Pancreas (tissue), 10 donors: ENCODE measurements at places on chromosomes 4 and X.
A peak's percentile ranks its signal among the peaks of the same experiment; 100 is the strongest.

- DNase-seq = no peak
Measured at GRCh38 chr4:150135134-150135772, 57.0 kb downstream of the DCLK2 start.

- DNase-seq = no peak
Measured at GRCh38 chr4:128068918-128069317, 7.8 kb downstream of the LARP1B start.

- DNase-seq = no peak
Measured at GRCh38 chr4:142358656-142359055, 487.4 kb downstream of the INPP4B start.

- DNase-seq = peak; percentile 34
Measured at GRCh38 chr4:148216866-148217814, 225.1 kb downstream of the NR3C2 start.

DNA sequence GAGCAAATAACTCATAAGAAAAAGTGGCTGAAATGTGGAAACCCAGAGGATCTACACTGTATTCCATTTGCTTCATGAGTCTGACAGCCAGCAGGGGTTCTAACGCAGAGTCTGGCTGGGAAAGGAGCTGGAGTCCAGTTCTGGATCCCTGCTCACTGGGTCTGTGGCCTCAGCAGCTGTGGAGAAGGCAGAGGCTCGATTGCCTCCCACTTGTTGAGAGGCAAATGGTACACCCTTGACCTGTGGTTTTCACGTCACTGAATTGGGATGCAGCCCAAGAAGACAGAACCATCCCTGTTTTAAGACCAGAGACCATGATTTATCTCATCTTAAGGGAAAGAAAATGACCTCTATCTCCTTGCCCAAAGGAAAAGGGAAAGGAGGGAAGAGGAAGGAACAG is 147.0 kb upstream of the NOCT start:
- no peak for DNase-seq

GRCh38 chrX:77427611-77428010 is 19.6 kb upstream of the FGF16 start:
- DNase-seq = no peak

- DNase-seq = no peak
Measured at GRCh38 chr4:81622028-81622427, 150.3 kb upstream of the RASGEF1B start.

DNA sequence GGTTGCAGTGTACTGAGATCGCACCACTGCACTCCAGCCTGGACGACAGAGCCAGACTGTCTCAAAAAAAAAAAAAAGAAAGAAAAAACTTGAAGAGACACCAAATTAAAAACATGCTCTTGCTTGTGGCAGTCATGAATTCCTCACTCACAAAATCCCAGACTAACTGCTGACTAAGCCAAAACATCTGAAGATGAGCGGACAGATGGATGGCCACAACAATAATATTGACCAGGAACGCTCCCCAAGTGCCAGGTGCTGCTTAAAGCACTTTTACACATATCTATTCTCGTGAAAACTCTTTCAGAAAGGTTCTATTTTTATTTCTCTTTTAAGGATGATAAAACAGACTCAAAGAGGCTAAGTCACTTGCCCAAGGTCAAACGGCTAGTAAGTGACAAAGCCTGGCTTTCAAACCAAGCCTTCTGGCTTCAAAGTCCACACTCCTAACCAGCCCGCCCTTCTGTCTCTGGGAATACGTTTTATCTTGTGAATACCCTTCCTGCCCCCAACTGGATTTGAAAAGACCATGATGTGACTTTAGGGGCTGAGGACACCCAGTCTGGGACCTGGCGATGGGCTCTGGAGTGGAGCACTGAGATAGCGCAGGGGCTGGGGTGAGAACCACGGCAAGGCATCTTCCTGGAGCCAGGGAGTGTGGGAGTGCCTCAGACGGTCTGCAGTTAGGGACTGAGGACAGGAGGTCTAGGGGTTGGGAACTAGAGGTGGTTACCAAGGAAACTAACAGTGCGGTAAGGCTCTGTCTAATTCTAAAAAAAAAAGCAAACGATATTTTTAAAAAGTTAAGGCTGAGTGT is 9.5 kb upstream of the CXCR3 start:
- DNase-seq = no peak

DNA sequence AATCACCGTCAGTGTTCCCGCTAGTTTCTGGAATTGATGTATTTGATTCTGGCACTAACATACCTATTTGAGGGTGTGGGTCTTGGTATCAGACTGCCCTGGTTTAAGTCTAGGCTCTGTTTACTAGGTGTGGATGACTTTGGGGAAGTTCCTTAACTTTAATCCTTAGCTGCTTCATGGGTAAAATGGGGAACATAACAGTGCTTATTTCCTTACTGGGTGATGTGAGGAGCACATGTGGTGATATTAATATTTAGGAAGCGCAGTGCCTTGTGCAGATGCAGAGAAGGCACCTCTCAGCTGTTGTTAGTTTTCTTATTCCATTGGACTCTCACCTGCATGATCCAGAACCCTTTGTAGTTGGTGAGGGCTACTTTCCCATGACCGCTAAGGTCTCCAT is 17.1 kb downstream of the RNF4 start:
- no peak for DNase-seq

DNA sequence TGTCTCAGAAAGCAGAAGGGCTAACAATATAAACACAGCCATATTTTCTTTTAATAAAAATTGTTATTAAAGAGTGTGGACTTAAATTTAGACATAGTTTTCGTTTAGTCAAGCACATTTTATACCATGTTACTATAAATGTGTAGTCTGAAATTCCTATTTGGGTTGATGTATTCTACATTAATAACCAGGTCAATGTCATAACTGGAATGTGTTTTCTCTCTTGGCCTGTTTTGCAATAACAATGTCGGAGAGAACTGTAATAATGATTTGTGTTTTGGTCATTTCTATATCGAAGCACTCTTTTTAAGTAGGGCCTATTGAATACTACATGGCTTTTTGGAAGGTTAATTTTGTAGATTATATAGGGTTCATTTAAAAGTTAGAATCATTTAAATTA is 5.5 kb downstream of the USO1 start:
- DNase-seq = no peak

- no peak for DNase-seq
Measured at GRCh38 chrX:100648458-100649417, 4.7 kb downstream of the SRPX2 start.

GRCh38 chrX:21966866-21967265 is 26.4 kb downstream of the SMS start:
- DNase-seq = no peak

GRCh38 chrX:136627409-136627808 is 20.5 kb upstream of the CD40LG start:
- DNase-seq = no peak

DNA sequence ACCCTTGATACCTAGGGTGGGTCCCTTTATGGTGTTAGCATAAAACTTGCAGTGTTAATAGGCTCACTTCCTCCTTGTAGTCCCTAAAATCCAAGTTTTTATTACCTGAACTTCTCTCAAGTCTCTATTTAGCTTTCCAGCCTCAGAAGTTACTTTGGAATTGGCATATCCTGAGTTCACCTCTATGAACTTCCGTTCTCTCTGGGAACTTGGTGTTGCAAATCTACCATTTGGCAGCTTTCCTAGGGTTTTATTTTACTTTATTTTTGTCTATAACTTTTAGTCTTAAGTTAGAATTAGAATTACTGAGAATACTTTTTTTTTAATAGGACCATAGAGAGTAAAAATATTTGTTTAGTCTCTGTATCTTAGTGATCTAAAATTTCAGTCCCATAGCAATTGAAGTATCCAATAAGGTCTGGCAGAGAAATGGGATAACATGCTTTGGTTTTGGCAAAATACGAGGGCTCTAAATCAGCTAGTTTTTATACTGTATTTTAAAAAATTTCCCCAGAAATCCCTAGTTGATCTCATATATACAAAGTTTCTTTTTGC is 30.3 kb upstream of the NAF1 start:
- no peak for DNase-seq

- DNase-seq = no peak
Measured at GRCh38 chrX:68995780-68996551, 167.1 kb downstream of the EFNB1 start.

GRCh38 chr4:13445841-13446790 is 38.0 kb downstream of the RAB28 start:
- no peak for DNase-seq

DNA sequence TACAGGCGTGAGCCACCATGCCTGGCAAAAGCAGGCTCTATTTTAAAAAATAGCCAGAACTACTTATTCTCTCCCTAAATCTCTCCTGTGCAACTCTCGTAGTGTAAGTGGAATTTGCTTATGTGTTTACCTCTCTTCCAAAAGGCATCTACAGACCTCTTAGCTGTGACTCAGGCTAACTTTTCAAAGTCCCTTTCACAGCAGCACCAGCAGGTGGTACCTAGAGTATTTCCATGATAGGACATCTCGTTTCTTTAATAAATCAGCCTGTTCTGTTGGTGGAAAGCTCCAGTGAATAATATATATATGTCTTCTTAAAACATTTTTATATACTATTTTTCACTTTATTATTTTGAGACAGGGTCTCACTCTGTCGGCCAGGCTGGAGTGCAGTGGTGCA is 89.0 kb downstream of the NSUN7 start:
- no peak for DNase-seq

DNA sequence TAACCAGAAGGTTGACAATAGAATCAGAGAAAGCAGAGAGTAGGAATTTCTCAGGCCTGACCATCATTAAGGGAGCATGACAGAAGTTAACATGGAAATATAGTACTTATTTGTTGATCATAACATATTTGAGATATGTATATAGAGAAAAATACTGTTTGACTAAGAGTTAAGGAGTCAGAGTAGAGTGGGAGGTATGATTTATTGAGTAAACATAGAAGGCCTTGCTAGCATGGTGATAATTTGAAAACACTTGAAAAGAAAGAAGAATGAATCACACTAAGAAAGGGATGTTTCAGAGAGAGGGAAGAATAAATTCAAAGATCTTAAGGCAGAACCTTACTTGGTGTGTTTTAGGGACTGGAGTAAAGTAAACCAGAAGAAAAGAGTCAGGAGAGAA is 437.2 kb upstream of the TECRL start:
- no peak for DNase-seq

GRCh38 chr4:89009115-89009514 is 47.9 kb downstream of the FAM13A start:
- no peak for DNase-seq

GRCh38 chrX:136608295-136608933 is 39.5 kb upstream of the CD40LG start:
- DNase-seq = peak; percentile 15

DNA sequence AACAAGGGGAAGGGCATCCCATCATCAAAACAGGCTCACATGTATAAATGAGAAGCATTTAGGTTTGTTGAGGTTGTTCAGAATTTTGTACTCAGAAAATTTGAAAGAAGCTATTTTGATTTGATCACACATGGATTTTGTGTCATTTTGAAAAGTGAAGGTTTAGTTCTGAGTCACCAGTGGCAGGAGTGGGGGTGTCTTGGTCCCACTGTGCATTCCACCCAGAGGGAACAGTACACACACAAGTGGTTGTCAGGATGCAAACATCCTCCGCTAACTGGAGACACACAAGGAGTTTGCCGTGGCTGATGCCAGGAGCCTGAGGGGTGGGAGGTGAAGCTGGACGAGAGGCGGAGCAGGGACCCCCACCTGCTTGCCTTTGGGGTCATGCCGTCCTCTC is 198.2 kb upstream of the PSAPL1 start:
- DNase-seq = no peak

GRCh38 chr4:73853246-73853704 is at the start of gene PF4V1:
PF4V1 (plus strand) TSS chr4:73853296; CDS start chr4:73853363, 67 bp downstream.
- no peak for DNase-seq

- no peak for DNase-seq
Measured at GRCh38 chrX:120036704-120037103, 40.8 kb downstream of the RHOXF2B start.

DNA sequence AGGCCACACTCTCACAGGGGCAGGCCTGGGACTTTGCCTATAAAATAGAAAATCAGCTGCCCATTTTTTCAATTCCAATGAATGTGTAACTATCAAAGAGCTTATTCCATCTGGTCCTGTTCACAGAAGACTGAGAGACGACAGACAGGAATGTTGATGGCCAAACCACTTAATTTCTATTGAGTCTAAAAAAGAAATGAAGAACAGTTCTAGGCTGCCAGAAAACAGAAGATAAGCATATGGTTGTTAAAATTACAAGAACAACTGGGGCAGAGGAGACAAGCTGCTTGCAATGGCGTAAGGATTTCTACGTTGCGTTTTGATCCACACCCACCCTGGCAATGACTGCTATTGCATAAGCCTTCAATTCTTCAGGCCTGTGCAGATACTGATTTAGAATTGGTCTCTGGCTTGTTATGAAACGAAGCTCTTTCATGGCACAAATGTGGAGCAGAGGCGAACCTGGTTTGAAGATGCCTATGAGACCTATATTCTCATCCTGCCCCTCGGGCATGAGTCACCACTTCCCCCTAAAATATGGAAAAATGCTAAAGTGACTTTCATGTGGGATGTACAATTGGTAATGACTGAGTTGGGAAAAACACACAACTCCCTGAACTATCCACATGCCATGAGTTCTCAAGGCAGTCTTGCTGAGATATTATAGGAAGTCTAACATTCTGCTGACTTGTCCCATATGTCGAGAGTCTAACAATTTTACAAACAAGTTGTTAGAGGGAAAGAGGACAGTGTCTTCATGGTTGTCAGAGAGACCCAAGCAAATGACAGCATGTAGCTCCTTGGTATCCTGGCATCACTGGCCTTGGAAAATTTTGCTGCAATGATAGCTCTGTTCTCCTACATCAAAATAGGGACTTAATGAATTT is 37.9 kb upstream of the SORBS2 start:
- no peak for DNase-seq

- DNase-seq = no peak
Measured at GRCh38 chrX:48713847-48714246, 17.3 kb downstream of the SUV39H1 start.

DNA sequence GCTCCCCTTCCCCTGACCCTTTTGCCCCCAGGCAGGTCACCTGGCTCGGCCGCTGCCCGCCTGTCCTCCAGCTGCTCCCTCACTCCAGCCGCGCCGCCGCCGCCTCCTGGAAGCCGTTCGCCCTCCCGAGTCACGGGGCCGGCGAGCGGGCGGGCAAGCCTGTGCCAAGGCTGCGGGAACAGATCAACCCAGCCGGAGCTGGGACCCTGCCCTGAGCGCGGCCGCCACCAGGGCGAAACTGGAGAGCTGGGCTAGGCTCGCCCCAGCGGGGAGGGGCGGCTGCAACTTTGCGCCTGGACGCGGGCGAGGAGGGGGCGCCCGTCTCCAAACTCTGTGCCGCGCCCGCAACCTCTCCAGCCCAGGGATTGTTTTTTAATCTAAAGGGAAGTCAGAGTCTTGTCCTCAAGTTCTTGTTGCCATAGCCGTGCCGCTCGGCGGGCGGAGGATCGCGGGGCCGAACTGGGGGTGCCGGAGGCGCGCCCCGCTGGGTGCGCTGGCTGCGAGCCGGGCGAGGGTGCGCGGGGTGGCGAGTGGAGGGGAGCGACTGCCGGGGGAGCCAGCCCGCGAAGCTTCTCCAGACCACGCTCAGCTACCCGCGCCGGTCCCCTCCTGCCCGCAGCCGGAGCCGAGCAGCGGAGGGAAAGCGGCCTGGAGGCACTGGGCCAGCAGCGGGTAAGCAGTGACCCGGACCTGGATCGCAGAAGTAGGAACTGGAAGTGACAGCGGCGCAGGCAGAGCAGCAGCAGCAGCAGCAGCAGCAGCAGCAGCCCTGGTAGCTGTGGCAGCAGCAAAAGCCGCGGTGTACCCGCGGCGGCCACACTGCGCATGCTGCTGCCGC is 13.4 kb downstream of the ARHGEF6 start:
- peak; percentile 53 for DNase-seq

- no peak for DNase-seq
Measured at GRCh38 chr4:113330200-113330599, 280.7 kb downstream of the ANK2 start.

GRCh38 chr4:11441194-11441556 is 12.5 kb upstream of the HS3ST1 start:
- DNase-seq = no peak

GRCh38 chrX:46642145-46642544 is 68.6 kb downstream of the CHST7 start:
- DNase-seq = no peak
